Stimulated activated CD8-positive, alpha-beta memory T cell treated with anti-CD3 and anti-CD28 coated beads, Interleukin-7, amount 100 ng/mL, for 1 hour (primary cell): ENCODE measurements at places on chromosomes 7 and 10.

DNA sequence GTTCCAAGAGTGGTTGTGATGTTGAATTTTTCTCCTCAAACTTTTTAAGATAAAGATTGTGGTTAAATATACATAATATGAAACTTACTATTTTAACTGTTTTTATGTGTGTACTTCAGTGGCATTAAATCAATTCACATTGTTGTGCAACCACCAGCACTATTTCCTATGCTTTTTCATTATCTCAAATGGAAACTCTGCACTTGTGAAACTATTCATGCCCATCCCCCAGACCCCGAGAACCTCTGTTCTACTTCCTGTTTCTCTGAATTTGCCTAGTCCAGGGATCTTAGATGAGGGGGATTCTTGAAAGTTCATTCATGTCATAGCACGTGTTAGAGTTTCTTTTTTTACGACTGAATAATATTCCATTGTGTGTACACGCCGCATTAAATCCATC is 67.0 kb downstream of the WDR37 start:
- DNase-seq, result no peak

DNA sequence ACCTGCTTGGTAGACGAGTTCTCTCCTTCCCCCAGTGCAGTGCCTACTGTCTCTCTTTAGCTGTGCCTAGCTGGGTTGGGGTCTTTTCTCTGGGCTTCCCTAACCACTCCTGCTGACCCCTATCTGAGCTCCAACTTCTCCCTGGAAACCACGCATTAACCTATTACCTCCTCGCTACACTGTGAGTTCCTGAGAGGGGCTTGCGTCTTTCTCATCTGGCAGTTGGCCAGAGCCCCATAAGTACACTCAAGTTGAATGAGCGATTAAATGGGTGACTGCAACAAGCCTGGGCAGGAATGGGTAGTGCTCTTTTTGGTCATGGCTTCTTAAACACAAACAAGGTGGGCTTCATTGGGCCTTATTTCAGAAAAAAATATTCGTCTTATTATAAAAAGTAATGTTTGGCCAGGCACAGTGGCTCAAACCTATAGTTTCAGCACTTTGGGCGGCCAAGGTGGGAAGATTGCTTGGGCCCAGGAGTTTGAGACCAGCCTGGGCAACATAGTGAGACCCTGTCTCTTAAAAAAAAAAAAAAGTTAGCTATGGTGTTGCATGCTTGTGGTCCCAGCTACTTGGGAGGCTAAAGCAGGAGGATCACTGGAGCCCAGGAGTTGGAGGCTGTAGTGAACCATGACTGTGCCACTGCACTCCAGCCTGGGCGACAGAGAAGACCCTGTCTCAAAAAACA is 41.4 kb downstream of the SYPL1 start:
- no peak for DNase-seq

DNA sequence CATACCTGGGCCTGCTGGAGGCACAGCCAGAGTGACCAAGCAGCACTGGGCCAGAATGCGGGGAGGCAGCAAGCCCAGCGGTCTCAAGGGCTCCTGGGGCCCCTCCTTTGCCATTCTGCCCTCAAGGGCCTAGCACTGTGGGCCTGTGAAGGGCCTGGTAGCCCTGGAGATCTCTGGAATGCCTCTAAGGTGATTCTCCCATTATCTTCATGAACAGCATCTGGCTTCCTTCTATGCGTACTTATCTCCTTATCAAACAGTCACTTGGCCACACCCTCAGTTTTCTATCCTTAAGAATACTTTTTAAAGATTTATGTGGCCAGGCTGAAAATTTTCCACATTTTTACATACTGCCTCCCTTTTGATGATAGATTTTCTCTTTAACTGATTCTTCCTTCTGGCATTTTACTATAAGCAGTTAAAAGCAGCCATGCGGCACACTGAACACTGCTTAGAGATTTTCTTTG is 67.5 kb upstream of the CCNY start:
- no peak for DNase-seq

GRCh38 chr7:33155811-33156210 is 26.4 kb downstream of the BBS9 start:
- DNase-seq, result no peak

- no peak for DNase-seq
Measured at GRCh38 chr7:123285076-123285700, 85.4 kb upstream of the SLC13A1 start.

- DNase-seq, result peak; percentile 19
Measured at GRCh38 chr7:131688738-131689661, 132.6 kb upstream of the PODXL start.

- no peak for DNase-seq
Measured at GRCh38 chr7:25272265-25272664, 44.0 kb upstream of the NPVF start.

DNA sequence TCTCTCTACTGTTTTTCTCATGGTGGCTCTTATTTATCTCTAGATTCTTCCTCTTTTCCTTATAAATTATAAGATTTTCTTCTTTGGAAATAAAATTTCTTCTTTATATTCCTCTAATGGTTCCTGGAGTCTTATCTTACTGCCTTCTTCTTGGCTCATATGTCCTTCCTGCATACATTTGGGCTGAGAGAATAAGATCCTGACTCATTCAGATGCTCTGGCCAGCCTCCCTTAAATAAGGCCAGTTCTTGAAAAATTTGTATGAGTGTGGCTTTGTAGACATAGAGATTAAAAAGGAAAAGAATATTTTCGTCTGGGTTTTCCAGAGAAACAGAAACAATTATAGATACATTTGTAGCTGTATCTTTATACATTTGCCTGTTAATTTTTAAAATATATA is 411.3 kb downstream of the KIF20B start:
- DNase-seq, result no peak

- DNase-seq, result no peak
Measured at GRCh38 chr7:75881436-75882095, 2.7 kb downstream of the RHBDD2 start.

DNA sequence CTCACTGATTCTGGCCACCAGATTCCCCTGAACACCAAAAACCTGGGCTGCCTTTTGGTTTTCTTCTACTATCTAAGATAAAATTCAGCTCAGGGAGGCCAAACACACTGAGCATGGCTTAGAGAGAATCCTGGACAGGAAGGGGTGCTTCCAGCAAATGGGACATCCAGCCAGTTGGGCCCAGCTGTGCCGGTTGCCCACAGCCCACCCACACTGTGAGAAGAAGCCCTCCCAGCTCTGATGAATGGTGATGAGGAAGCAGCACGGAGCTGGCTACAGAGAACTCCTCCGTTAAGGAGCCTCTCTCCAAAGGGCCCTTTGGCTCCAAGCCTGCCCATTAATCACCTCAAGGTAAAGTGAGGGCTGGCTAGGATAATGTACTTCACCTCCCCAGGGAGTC is 15.9 kb downstream of the LRRC18 start:
- no peak for DNase-seq

GRCh38 chr7:44152971-44153947 is 12.1 kb upstream of the MYL7 start:
- no peak for DNase-seq

DNA sequence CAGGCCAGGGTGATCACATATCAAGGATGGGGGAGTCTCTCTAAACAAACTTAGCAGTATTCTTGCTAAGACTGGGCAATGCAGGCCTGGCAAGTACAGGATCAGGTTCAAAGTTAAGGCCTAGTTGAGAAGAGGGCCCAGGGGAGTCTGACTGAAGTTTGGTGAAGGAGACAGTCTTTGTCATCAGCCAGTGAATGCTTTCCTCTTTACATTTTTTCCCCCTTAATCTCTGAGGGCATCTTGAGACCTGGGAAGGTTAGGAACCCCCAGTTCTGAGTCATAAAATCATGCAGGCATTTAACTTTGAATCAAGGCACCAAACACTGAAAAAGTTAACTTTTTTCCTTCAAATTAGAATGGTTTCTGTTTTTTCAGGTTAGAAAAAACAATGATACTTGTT is 311.5 kb downstream of the REEP3 start:
- no peak for DNase-seq

DNA sequence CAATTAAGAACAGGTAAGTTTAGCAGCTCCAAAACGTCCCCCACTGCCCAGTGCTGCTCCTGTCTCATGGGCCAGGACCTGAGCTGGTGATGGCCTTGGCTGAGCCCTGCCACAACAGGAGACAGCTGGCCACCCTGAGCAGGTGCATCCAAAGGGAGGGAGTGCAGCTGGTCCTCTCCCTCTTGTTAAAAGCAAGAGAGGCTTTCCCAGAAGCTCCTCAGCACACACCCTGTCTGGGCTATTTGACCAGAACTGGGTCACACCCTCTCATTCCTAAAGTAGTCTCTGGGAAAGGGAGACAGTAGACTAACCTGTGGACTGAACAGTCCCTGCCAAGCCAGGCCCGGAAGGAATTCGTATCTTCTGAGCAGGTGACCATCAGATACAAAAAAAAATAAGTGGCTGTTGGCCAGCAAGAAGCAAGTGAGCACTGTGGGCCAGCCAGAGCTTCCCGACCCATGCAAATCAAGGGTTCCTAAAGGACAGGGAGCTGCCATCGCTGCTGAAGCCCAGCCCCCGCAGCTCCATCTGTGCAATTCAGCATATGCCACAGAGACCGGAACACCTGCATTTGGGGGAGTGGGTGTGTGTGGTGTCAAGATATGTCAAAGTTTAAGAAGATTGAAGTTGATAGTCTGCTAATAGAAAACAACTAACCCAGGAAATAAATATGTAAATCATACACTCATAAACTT is 2.1 kb upstream of the TMEM72 start:
- no peak for DNase-seq

GRCh38 chr10:32937911-32938424 is 20.1 kb downstream of the ITGB1 start:
- DNase-seq, result no peak

- no peak for DNase-seq
Measured at GRCh38 chr7:30281263-30281662, 3.1 kb upstream of the ZNRF2 start.

GRCh38 chr7:155856656-155857055 is 44.4 kb upstream of the SHH start:
- no peak for DNase-seq

GRCh38 chr10:3111621-3112163 is 44.3 kb downstream of the PFKP start:
- DNase-seq, result no peak

DNA sequence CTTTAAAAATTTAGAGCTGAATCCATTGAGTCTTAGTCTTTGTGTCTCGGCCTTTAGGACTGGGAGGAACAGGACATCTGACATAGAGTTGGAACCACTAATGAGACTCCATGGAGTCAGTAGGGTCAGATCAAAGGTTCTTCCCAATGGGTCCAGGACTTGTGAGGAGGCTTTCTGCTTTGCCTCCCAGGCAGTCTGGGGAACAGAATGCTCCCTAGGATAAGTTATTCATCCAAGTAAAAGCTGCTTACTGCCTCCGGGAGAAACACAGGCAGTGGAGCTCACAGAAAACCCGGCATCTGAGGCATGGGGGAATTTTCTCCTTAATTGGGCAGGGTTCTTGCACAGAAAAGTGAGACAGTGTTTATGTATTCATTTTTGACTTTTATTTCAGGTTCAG is 216.4 kb downstream of the SEC23IP start:
- no peak for DNase-seq

- DNase-seq, result no peak
Measured at GRCh38 chr10:67696029-67696428, at the start of gene CTNNA3. TSS of gene CTNNA3 (minus strand) at chr10:67696195.

- DNase-seq, result no peak
Measured at GRCh38 chr7:114302858-114303257, 111.8 kb upstream of the FOXP2 start.

- no peak for DNase-seq
Measured at GRCh38 chr10:90917238-90917967, 3.5 kb downstream of the ANKRD1 start.

- no peak for DNase-seq
Measured at GRCh38 chr10:88207121-88207546, 343.7 kb downstream of the PTEN start.

GRCh38 chr10:52900593-52900992 is 128.0 kb upstream of the MBL2 start:
- DNase-seq, result no peak

GRCh38 chr7:128886391-128887168 is 23.9 kb downstream of the ATP6V1F start:
- no peak for DNase-seq

GRCh38 chr7:155598810-155599210 is 45.7 kb upstream of the RBM33 start:
- DNase-seq, result peak; percentile 64

DNA sequence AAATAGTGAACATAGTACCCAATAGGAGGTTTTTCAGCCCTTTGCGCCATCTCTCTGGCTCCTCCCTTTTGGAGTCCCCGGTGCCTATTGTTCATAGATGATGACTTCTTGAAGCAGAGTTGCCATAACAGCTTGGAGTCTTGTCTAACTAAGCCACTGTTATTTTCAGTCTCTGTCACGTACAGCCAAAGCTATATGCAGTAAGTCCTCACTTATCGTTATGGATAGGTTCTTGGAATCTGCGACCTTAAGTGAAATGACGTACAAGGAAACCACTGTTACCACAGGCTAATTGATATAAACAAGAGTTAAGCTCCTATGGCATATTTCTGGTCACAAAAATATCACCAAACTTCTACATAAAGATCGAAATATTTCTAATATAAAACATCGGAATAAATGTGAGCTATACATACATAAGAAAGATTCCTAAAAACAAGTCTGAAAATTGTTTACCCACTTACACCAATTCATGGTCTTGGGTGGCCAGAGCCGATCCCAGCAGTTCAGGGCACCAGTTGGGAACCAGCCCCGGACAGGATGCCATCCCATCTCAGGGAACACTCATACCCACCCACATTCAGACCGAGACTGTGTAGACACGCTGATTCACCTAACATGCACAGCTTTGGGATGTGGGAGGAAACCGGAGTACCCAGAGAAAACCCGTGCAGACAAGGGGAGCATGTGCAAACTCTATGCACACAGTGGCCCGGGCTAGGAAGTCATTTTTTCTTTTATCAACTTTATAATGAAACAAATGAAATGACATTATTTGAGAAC is 76.0 kb upstream of the PRPS1L1 start:
- DNase-seq, result no peak

- no peak for DNase-seq
Measured at GRCh38 chr10:132308587-132309470, 1.1 kb upstream of the STK32C start.

GRCh38 chr7:37320848-37321468 is 127.7 kb downstream of the ELMO1 start:
- no peak for DNase-seq

- no peak for DNase-seq
Measured at GRCh38 chr7:41028580-41028979, 674.3 kb downstream of the INHBA start.

- DNase-seq, result no peak
Measured at GRCh38 chr10:119309423-119309770, 102.0 kb downstream of the GRK5 start.

DNA sequence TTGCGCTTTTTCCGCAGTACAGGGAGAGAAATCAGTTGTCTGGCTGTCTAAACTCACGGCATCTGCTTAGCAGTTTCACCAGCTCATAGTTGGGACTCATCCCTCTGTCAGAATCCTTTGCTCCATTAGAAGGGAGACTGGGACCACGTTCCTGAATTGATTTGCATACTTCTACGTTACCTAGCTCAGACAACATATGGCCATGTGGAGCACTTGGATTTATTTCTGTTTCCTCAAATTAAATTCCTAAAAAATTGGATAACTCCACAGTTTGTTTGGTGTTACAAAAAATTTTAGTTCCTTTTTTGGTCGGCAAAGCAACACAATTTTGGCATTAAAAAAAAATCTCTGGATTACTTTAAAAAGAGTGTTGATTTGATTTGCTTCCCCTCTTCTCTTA is 614.0 kb downstream of the AUTS2 start:
- DNase-seq, result no peak
